Activated T-helper 1 cell treated with Interleukin-2 at 50 U/mL for 16 hours (primary cell): ENCODE measurements at places on chromosomes 6 and 20.

GRCh38 chr6:25918083-25918683 is 12.3 kb downstream of the SLC17A2 start:
- no peak for DNase-seq

GRCh38 chr6:12047304-12047703 is 35.2 kb downstream of the HIVEP1 start:
- no peak for DNase-seq

- no peak for DNase-seq
Observed at GRCh38 chr6:163296835-163297519, 117.5 kb upstream of the QKI start.

DNA sequence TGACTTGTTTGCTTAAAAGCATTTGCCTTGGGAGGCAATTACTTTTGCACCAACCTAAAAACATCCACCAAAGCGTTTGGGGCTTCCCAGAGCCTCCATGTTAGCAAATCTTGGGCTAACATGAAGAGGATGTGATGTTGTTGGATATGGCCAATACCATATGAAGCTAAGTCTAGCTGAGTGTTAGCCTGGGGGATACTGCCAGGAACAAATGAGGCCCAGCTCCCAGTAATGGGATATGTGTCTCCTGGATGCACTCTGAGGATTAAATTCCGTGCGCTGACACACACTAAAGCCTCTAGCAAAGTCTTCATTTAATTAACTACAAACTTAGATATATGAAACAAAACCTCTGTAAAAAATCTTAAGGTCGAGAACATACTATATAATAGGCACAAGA is 35.3 kb upstream of the HBS1L start:
- no peak for DNase-seq

GRCh38 chr6:168574699-168575195 is 133.8 kb downstream of the SMOC2 start:
- no peak for DNase-seq

- DNase-seq: no peak
Observed at GRCh38 chr20:28562510-28562898, 2695.0 kb upstream of the DEFB115 start.

GRCh38 chr6:44222486-44223318 is 693 bp upstream of the SLC29A1 start:
- no peak for DNase-seq

DNA sequence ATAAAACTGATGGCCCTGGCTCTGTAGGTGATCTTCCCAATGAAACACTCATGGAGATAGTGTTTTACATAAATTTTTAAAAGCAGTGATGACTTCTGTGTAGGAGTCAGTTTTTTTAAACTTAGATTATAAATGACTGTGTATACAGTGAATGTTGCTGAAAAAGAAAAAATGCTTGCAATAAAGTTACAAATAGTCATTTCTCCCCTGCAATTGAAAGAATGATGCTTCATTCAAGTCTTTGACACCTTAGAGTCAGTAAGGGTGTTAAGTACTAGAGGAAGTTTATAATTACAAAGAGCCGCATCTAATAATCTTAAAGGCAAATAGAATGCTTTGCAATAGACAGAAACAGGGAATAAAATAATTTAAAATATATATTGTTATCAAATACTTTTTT is 27.6 kb downstream of the ZNF292 start:
- DNase-seq: no peak

GRCh38 chr6:155364844-155365437 is 50.7 kb upstream of the TFB1M start:
- no peak for DNase-seq

DNA sequence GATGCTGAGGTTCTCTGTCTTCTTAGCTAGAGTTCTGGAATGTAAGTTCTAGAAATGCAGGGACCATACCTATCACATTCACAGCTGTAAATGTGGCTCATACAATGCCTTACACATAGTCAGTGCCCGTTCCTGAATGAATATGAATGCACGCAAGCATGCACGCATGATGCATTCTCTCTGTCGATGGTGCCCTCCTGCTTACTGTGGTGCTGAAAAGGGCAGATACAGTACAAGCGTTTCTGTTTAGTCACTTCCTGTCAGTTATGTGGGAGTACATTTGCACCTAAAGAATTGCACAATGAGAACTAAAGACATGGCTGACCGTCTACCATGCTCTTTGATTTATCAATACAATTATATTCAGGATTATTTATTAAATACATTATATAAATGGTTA is 152.2 kb upstream of the SOX4 start:
- no peak for DNase-seq

DNA sequence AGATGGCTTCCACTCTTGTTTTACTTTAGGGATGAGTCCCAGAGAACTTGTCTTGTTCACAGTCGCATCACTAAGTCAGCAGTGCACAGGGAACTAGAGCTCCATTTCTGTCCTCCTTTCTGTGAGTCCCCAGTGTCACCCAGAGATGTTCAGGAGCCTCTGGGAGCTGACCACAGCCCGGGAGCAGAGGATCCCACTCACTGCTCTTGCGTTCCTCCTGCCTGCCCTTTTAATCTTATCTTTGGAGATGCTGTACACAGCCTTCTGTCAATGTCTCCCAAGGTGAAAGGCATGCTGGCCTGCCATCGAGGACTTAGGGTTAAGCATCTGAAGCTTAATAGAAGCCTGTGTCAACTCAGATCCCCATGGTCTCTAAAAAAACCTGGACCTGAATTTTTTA is 71.2 kb downstream of the IGF2R start:
- no peak for DNase-seq

DNA sequence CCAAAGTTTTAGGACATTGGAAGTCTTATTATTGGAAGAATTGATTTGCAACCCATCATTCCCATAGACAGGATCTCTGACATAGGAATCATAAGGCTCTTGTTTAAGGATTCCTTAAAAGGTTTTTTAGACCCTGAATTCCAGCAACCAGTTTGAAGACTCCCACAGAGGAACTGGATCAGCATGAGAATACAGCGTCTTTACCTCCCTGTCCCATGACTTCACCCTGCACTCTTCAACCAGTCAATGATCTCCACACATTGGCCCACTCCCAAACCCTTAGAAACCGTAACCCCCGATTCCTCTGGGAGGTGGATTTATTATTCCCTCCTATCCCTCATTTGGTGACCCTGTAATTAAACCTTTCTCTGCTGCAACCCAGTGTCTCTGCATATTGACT is 150.7 kb upstream of the PLCB4 start:
- no peak for DNase-seq

DNA sequence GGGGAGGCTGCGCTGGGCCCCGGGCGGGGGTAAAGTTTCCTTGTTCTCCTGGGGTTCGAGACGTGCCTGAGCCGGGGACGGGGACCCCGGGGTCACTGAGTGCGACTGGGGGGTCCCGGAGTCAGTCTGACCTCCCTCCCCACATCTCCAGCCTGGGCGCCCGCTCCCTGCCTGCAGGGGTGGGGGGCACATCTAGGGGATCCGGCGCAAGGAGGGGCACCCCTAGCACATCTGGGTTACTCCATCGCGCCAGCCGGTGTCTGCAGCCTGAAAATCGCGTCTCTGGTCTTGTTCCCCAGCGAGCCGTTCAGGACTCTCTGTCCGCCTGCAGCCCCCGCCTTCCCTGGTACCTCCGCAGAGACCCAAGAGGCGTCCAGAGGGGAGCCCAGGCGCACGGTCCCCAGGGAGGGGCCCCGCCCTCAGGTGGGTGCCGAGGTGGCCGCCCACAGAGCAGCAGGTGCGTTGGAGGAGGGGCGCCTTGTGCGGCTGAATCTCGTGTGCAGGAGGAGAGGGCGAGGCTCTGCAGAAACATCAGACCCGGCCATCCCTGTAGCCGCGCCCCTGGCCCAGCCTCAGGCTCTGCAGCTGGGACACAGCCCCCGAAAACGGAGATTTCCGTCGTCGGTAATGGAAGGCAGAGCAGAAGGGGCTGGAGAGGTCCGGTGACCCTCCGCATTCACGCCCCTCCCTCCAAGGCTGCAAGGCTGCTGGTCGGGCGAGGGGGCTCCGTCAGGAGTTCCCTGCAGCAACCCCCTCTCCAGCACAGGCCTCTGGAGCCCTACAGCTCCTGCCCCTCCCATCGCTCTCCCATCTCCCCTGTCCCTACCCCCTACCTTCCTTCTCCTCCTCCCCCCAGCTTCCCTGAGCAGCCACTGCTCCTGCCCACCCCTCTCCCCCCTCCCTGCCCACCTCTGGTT is 628 bp upstream of the CHRNA4 start:
- no peak for DNase-seq

- DNase-seq: no peak
Observed at GRCh38 chr20:59804871-59805665, 128.4 kb downstream of the SYCP2 start.

DNA sequence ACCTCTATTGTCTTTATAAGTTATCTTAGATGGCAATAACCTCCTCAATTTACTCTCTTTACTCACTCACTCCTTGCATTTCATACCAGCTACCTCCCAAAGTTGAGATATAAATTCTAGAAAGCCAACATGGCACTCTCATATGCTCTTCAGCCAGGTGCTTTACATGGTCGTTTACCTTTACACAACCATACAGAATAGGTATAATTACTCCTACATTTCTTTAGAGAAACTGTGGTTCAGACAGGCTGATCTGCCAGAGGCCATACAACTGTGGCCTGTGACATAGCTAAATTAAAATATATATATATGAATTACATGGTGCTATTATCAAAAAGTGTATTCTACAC is 45.7 kb downstream of the HBS1L start:
- no peak for DNase-seq

GRCh38 chr20:59600472-59600871 is 3.9 kb upstream of the PHACTR3 start:
- no peak for DNase-seq

- no peak for DNase-seq
Observed at GRCh38 chr6:158543606-158544185, 16.2 kb upstream of the TMEM181 start.

DNA sequence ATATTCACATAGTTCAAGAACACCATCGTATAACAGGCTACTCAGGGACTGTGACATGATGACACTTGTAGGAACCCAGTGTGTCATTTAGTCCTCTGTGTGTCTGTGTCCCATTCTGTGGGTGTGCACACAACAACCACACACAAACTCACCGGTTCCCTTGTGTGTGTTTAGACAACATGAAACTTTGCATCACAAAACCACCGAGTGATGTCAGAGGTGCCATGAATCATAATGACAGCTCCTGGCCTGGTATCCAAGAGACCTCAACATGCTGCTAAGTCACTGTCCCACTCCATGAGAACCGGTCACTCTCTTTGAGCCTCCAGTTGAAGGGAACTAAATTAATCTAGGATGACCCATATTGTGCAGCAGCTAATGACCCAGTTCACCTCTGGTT is 421.3 kb downstream of the PREX1 start:
- DNase-seq: no peak

DNA sequence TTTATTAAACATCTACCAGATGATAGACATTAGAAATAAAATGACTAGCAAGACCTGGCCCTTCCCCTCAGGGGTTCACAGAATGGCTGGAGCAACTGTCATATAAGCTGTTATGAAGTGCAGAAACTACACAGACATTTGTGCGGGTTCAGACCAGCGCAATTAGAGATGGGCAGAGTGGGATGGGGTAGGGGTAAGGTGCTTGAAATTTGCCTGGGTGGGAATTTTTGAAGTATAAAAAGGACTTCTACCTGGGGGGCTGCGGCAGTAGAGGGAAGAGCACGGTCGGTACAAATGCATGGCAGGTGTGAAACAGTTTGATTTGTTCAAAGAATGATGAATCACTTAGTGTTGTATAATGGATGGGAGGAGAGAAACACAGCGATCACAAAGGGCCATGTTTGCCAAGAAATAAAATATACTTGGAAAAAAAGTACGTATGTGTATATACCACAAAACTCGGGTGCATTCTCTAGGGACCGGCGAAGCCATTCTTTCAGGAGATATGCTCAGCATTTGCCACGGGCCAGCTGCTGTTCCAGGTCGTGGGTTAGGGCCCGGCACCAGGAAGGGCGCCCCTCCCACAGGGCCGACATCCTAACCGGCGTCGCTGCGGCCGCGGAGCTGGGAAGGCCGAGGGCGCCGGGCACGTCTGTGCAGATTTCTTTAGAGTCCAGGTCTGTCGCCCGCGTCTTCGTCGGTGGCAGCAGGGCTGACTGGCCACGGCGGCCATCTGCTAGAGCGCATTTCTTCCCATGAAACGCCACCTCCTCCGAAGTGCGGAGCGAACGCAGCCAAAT is 809 bp upstream of the NOL7 start:
- no peak for DNase-seq

DNA sequence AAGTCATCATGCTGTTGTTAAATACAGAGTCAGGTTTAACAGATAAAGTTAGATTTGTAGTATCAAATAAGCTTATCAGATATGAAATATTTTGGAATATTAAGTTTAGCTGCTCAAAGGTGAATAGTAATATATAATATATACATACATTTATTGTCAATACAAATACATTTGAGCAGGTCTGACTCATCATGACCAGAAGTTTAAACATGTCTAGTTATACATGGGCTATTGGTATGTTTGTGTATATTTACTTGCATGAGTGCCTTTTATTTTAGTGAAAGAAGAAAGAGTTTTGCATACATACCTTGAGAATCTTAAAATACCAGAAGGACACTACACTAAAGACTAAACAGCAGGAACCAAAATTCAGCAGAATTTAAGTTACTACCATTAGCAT is 76.8 kb downstream of the BMP5 start:
- DNase-seq: no peak

- no peak for DNase-seq
Observed at GRCh38 chr20:59721386-59721785, 117.0 kb downstream of the PHACTR3 start.

- no peak for DNase-seq
Observed at GRCh38 chr6:155493694-155494143, 38.1 kb upstream of the NOX3 start.

DNA sequence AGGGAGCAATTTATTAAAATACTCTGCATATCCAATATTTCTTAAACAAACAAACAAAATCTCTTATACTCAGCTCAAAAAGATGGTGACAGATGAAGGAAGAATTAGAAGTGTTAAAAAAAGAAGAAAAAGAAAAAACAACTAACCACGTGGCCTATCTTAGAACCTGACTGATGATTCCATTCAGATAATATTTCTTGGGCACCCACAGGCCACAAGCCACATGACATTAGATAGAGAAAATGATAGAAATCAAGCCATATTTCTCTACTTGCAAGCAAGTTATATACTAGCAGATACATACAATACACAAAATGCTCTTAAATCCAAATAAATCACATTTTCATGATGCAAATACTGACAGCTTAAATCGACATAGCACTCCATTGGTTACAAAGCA is 14.5 kb upstream of the RAMACL start:
- DNase-seq: no peak

- DNase-seq: no peak
Observed at GRCh38 chr6:84227044-84227433, 404 bp downstream of the CEP162 start.

DNA sequence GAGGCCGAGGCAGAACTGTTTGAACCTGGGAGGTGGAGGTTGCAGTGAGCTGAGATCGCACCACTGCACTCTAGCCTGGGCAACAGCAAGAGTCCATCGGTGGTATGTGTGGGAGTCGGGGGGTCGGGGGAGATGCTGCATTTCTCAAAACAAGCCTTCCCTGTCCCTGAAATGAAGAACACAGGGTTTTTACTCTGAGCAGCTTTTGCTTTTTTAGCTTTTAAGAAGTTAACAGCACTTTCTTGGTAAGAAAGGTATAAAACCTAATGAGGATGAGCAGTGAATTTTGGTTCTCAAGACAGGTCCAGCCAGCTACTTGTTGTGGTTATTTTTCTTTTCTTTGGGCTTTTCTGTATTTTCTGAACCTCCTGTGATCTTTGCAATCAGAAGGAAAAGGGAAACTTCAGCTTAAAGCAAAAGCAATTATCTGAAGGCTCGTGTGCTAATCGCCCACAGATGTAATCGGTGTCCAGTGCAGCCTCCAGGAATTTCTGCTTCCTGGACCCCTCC is 3.7 kb downstream of the RPL10A start:
- DNase-seq: no peak

GRCh38 chr20:10857352-10858070 is 183.7 kb upstream of the JAG1 start:
- DNase-seq: no peak
